ENCODE measurements at places on chromosomes 12 and 14.

DNA sequence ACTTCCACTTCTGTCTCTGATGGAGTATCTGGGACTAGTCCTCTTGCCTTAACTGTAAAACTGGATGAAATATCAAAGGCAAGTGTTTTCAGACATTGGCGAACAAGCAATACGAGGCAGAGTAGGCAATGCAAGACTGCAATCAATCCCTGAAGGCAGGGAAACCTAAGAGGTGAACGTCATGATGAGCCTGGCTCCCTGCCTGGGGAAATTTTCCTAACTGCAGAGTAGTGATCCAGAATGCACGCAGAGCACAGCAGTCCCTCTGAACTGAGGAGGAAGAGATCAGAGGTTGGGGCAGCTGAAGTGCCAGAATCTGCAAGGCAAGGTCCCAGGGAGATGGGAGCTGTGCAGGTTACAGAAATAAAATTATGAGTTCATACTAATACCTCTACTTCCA, 18.5 kb downstream of the BHLHE41 start:
- no peak for DNase-seq

DNA sequence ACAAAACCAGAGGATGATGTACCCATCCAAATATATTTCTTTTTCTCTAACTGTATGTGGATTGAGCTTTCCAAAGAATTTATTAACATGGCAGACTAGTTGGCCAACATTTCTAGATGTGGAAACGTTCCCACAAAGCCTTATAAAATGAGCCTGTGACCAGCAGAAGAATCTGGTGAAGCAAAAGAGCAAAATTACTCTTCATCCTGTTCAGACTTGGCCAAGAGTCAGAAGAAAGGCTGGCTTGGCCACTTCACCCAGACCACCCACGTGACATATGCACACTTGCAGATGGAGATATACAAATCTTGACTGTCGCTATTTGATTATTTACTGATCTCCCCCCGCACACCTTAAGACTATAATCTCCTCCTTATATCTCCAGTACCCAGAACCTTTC, 96.7 kb downstream of the NUAK1 start:
- DNase-seq: no peak

DNA sequence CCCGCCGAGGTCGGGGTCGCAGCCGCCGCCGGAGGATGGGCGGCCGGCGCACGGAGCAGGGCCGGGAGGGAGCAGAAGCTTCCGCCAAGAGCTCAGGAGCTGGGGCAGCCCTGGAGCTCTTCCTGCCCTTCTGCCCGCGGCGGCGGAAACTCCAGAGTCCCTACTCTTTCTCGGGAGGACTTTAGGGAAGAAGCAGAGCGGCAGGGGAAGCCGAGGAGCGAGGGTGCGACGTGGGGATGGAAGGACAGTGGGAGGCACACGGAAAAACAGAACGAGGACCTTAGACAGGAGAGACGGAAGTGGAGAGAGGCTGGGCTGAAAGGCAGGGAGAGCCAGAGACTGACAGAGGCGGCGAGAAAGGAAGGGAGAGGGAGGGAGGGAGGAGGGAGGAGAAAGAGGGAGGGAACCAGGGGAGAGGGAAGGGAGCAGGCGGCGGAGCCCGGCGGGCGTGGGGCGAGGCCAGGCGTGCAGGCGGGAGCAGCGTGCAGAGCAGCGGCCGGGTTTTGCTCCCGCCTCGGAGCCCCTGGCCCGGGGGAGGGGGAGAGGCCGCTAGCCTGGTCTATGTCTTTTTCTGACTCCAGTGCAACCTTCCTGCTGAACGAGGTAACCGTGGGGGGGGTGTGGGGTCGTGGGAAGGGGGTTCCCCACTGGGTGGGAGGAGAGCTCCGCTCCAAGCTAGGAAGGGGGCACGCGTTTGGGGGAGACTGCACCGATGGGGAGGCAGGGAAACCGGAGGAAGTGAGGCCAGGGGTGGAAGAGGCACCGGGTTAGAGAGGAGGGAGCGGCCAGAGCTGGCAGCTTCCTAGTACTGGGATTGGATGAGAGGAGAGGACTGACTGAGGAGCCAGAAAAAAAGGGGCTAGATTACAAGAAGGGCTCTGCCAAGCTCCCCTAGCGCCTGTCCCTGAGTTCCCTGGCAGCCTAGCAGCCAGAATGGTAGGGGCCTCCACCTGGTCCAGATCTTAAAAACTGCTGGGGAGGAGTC, 2.9 kb upstream of the CACNB3 start:
- peak; percentile 81 for DNase-seq

DNA sequence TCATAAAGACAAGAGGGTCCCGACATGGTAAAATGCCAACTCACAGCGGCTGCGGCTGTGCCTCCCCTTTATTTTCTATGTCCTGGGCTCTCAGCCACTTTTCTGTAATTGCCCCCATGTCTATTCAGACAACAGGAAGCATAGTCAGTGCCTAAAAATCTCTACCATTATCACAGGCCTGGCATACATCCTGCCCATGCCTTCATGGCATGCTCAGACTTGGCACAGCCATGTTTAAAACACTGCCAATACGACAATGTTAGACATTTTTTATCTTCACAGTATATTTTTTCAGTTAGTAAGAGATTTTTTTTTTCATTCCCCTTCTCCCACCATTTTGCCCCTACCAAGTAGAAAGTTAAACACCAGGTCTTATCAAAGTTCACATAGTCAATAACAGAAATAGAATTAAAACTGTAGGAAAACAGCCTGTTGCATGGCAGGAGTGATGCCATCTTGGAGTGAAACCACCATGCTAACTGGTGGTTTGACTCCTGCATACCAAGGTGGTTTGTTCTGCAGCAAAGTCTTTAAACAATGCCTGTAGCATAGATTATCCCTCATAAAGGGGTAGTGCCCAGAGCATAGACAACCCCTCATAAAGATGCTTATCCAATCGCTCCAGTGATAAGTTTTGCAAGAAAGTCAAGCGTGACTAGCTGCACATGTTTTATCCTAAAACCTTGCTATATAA, 18.9 kb upstream of the CERS5 start:
- DNase-seq: no peak

DNA sequence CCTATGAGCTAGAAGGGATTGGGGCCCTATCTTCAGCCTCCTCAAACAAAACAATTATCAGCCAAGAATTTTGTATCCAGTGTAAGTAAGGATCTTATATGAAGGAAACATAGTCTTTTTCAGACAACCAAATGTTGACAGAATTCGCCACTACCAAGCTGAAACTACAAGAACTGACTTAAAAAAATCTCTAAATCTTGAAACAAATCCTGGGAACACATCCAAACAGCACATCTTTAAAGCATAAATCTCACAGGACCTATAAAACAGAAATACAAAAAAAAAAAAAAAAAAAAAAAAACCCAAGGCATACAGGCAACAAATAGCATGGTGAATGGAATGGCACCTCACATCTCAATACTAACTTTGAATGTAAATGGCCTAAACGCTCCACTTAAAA, 41.3 kb upstream of the LMNTD1 start:
- DNase-seq: no peak

DNA sequence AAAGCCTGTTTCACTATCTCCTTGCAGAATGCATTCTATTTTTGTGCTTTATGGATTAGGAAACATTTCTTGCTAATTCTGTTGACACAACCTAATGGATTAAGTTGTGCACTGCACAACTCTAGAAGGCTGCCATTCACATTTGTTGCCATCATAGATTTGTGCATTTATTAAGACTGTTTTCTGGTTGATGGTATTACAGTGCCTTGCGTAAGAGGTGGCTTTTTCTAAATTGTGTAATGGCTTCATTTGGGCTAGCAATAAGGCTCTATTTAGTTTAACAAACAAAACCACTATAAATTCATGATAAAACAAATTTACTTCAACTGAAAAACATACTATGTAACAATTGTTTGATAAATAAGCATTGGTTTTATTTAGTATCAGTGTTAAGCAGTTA, 175.9 kb downstream of the TRHDE start:
- no peak for DNase-seq

DNA sequence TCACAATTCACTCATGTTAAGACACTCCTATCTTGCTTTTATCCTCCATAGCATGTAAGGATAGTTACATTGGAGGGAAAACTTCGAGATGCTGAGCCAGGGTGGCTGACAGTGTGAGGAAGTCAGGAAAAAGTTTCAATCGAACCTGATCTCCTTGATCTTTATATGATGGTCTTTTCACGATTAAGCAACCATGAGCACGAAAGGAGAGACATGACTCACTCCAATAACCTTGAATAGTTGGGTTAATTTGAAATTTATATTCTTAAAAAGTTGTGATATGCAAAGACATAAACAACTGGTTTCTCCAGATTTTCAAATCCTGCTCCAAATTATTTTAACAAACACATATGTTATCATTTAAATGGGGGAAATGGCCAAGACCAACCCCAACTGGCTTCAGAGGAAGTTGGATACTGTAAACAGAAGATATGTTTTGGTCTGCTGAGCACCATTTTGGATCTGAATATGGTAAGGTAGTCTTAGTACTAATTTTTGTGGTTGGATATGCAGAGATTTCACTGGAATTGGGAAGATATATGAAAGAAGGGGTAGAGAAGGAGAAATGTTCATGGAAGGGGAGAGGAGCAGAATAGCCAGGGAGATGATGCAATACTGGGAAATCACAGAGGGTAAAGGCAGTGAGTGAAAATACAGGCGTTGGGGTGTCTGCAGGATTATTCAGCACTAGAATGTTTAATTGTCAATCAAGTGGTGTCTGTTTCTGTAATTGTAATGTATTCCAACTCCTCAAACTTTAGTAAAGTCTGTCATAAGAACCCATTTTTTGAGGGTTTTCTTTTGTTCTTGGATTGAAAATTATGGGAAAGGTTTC, 185.2 kb upstream of the SLC38A2 start:
- DNase-seq: no peak

DNA sequence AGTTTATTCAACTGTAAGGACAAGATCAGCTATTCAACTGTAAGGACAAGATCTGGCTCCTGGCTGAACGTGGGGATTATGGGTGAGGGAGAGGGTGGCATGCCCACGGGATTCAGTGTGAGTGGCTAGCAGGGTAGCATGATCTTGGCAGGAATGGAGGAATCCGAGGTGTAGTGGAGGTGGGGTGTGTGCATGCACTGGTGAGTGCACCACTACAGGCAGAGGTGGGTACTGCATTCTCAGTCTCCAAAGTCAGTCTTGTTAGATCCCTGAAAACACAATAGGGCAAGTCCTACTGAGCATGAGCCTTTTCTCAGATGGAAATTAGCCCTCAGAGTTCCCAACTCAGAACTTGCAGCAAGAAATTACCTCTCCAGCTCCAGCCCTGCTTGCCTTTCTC, 32.2 kb upstream of the DCD start:
- peak; percentile 24 for DNase-seq

DNA sequence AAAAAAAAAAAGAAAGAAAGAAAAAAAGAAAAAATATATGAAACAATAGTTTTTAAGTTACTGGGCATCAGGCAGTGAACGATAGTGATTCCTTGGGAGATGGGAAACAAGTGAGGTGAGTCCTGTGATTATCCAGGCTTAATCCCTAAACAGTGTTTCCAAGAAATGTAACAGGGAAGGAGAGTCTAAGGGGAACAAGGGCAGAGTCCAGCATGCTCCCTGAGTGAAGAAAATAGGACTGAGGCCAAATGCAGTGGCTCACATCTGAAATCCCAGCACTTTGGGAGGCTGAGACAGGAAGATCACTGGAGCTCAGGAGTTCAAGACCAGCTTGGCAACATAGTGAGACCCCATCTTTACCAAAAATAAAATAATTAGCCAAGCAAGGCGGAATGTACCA, 40.7 kb downstream of the R3HDM2 start:
- no peak for DNase-seq

DNA sequence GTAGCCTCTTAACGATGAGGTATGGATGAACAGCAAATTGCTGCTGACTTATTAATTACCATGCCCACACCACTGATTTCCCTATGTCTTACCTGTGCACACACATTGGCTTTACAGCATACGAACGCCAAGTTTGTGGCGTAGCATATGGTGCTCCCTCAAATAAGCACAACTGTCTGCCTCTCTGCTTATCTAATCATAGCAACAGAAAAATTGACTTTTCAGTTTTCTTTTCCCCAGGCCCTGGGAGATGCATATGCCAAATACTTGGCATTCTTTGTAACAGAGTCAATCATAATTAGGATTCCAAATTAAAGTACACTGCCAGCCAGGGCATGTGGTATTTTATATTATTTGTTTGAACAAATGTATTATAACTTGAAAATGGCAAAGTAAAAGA, 625.5 kb downstream of the DIO2 start:
- DNase-seq: peak; percentile 27

- DNase-seq: no peak
Observed at GRCh38 chr12:122111089-122111641, 32.6 kb downstream of the MLXIP start.

DNA sequence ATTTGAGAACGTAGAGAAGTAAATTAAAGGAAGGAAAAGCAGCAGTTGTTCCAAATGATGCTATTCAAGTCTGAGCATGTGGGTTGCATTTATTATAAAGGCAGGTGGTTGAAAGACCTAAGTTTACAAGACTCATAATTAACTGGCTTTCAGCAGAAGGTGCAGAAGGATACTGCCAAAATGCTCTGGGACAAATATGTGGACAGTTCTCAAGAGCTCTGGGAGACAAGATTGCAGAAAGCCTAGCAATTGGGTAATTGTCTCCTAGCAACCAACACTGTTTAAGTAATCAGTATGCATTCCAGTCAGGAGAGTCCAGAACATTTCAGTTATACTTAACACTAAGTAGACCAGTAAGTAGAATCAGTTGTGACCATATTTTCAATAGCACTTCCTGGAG, 131.5 kb downstream of the GPR135 start:
- DNase-seq: no peak

GRCh38 chr12:120103371-120103770, 13.2 kb downstream of the RAB35 start:
- DNase-seq: no peak

Measured in NCI-H460 (cell line).